ENCODE measurements at places on chromosomes 13 and 19.
A peak's percentile ranks its signal among the peaks of the same experiment; 100 is the strongest.

DNA sequence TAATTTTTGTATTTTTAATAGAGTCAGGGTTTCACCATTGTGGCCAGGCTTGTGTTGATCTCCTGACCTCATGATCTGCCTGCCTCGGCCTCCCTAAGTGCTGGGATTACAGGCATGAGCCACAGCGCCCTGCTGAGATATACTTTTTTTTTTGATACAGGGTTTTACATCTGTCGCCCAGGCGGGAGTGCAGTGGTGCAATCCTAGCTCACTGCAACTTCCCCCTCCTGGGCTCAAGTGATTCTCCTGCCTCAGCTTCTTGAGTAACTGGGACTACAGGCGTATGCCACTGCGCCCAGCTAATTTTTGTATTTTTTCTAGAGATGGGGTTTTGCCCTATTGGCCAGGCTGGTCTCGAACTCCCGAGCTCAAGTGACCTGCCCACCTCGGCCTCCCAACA, 2.0 kb downstream of the COLGALT1 start:
- no peak for DNase-seq

DNA sequence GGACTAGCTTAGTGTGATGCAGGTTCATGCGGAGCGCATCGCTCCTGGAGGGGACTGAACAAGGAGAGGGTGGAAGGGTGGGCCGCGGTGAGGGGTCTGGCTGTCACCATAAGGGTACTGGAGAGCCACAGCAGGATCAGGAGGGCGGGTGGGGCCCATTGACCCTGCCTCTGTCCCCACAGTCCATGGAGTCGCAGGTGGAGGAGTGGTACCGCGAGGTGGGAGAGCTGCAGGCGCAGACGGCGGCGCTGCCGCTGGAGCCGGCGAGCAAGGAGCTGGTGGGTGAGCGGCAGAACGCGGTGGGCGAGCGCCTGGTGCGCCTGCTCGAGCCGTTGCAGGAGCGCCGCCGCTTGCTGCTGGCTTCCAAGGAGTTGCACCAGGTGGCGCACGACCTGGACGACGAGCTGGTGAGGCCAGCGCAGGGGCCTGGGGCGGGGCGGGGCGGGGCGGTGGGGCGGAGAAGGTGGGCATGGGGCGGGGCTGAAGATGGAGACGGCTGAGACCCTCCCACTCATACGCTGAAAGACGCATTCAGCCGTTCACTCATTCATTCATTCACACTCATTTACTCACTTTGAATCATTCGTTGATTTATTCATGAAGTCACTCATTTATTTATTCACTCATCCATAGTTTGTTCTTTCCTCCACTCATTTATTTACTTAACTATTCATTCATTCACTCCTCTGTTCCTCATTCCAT, 27.5 kb upstream of the SHKBP1 start:
- no peak for DNase-seq

- no peak for DNase-seq
Measured at GRCh38 chr13:95624020-95624419, 20.5 kb downstream of the DZIP1 start.

DNA sequence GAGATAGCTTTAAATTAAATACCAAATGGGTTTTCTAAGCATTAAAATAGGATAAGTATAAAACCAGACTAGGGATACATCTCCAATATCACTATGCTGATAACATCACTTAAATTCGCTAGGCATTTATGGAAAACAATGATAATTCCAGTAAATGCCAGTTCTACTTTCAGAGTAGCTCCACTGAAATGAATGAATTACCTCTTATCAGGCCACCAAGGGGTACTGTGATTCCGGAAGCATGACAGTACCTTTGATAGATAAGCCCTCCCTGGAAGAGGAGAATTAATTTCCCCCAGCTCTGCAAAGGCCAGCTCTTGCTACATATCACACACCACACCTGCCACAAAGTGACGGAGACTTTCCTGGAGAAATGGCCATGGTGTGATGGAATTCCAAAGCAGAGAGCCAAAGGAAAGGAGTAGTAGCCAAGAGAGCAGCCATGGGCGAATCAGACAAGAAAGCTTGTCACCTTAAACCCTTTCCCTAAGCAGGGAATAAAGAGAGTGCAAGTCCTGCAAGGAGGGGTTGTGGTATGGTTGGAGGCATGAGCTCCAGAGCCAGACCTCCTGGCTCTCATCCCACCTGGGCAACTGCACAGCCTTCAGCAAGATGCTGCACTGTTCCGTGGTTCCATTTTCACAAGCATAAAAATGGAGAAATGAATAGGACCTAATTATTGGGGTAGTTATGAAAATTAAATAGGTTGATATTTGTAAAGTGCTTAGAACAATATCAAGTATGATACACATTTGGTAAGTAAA, 423.1 kb downstream of the FGF14 start:
- DNase-seq: no peak

DNA sequence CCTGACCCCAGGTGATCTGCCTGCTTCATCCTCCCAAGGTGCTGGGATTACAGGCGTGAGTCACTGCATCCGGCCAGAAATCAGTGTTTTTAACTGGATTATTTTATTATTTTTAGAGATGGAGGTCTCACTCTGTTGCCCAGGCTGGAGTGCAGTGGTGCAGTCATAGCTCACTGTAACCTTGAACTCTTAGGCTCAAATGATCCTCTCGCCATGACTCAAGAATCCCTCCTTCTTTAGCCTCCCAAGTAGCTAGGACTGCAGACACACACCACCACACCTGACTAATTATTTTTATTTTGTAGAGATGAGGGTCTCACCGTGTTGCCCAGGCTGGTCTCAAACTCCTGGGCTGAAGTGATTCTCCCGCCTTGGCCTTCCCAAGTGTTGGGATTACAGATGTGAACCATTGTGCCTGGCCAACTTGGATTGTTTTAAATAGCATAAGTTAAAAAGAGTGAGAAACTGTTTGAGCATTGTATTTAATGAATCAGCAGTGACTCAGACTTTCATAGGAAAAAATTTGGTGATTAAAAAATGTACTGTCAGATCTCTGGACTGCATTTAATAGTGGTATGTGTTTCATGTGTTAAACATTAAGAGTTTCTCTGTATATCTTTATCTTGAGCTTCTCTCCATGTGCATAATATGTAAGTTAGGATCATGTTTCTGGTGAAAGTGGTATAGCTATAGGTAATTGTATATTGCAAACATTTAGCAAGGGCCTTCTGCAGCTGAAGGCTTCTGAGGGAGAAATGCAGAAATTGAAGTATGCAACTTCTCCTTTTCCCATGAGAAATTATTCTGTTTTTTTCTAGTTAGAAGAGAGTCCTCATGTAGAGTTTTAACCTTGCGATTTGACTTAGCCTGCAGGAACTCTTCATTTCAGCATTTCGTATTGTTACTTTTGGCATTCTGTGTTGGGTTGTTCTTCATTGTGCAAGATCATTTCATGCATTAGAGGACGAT, 121.2 kb downstream of the PCCA start:
- DNase-seq: no peak

DNA sequence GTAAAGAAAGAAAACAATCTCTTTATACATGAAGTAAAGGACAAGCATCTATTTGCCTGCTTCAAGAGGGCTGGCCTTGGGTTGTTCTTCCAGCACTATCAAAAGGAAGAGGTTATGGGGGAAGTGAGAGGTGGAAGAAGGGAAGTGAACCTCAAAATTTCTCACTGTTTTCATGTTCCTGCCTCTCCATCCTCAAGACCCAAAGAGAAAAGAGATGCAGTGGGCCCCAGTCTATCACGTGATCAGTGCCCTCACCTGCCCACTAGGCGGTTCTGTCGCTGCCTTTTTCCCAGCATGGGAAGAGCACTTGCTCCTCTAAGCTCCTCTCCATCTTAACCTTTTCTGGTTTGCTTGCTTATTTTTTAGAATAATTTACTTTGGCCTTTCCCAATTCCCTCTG, 6.2 kb upstream of the USP12 start:
- DNase-seq: no peak

GRCh38 chr13:34250151-34250670, 432.3 kb downstream of the RFC3 start:
- no peak for DNase-seq

GRCh38 chr19:926323-926588, 421 bp downstream of the ARID3A start:
- no peak for DNase-seq

- DNase-seq: no peak
Measured at GRCh38 chr13:73171271-73171682, 112.5 kb downstream of the KLF5 start.

DNA sequence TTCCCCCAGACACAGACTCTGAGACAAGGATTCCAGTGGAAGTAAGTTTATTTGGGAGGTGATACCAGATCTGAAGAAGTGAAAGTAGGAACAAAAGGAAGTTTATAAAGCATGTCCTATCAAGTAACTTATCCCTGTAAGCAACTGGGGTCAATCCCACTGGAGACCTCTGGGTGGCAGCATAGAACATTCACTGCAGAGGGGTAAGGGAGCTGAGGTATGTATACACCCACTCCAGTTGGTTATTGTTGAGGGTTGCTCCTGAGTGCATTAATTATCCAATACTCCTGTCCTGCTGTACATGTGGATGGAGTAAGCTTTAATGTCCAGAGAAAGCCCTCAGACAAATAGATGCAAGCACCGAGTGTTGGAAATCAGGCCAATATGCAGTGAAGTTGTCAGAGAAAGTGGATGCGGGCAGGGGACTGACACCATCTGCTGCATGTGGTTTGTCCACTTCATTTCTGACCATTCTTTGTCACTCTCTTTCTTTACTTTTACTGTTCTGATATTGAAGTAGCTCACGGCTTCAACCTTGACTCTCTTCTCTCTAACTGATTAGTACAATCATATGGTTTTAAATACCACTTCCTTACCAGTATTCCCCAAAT, 46.7 kb downstream of the NOTCH3 start:
- DNase-seq: no peak

- peak; percentile 0 for DNase-seq
Measured at GRCh38 chr19:50921426-50922316, 10.5 kb upstream of the KLK4 start.

GRCh38 chr13:74464670-74465069, 330.5 kb upstream of the KLF12 start:
- DNase-seq: no peak

- DNase-seq: no peak
Measured at GRCh38 chr19:55116859-55117662, at the start of gene PPP1R12C. Gene PPP1R12C, minus strand, starts transcription at chr19:55117637. Its CDS starts 94 bp downstream, at chr19:55117543.

- no peak for DNase-seq
Measured at GRCh38 chr19:23822735-23823134, 64.0 kb upstream of the ZNF681 start.

DNA sequence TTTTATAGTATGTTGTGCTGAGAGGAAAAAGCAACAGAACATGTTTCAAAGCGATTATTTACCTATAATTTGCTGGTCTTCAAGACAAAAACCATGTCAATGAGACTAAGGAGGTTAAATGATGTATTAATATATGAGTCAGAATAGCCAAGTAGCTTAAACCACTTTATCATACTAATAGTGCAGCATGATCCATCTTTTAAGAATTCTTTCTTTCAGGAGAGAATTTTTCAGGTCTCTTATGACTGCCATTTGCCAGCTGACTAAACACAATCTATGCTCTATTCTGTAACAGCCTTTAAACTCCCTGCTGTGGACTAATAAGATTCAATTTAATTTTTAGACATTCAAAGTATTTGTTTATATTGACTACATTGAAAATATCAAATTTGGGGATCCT, 93.7 kb downstream of the TRPC4 start:
- no peak for DNase-seq

- DNase-seq: no peak
Measured at GRCh38 chr13:92514420-92515125, 712.0 kb upstream of the GPC6 start.

DNA sequence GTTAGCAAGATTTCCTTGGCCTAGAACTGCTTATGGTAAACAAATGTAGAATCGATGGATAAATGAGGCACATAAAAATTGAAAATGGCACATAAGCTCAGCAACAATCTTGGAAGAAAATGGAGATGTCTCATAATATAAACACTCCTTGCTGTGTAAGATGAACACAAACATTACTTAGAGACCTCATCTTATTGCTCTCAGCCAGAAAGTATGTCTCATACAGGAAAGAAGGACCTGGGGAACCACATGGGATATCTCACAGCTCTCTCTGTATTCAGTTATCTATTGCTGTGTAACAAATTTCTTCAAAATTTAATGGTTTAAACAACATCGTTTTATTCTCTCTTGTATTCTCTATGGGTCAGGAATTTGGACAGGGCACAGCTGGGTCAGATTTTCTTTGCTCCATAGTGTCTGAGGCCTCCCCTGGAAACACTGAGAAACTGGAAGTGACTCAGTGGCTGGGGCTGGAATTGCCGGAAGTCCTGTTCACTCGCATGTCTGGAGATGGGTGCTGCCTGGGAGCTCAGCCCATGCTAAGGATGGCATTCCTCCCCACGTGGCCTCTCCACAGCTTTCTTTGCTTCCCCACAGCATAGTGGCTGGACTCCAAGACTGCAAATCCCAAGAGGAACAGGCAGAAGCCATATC, 105.1 kb downstream of the NUFIP1 start:
- DNase-seq: no peak

- DNase-seq: no peak
Measured at GRCh38 chr19:39327363-39328045, 6.8 kb upstream of the LRFN1 start.

DNA sequence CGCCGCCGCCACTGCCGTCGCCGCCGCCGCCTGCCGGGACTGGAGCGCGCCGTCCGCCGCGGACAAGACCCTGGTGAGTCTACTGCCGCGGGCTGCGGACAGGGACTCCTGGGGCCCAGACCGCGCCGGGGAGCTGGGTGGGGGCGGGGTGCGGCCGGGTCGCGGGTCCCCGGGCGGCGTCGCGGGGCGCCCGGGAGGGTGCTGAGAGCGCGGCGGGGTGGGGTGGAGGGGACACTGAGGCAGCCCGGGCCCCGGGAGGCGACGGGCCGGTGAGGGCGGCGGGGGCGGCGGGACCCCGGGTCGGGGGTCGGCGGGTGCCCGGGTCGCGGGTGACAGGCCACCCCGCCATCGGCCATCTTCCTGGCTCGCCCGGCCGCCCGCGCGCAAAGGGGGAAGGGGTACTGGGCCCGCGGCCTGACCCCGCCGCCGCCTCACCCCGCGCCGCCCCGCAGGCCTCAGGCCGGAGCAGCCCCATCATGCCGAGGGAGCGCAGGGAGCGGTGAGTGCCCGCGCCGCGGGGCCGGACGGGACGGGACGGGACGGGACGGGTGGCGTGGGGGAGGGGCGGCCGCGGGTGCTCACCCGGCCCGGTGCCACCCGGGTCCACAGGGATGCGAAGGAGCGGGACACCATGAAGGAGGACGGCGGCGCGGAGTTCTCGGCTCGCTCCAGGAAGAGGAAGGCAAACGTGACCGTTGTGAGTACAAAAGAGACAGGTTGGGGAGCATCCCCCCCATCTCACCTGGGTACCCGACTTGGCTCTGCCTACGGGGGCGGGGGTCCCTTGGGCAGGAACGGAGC, 489 bp downstream of the CCNE1 start:
- peak; percentile 20 for DNase-seq

- DNase-seq: no peak
Measured at GRCh38 chr13:36354842-36355623, 8.8 kb upstream of the SPART start.

GRCh38 chr13:94674609-94675348, 37.6 kb downstream of the SOX21 start:
- DNase-seq: peak; percentile 18

DNA sequence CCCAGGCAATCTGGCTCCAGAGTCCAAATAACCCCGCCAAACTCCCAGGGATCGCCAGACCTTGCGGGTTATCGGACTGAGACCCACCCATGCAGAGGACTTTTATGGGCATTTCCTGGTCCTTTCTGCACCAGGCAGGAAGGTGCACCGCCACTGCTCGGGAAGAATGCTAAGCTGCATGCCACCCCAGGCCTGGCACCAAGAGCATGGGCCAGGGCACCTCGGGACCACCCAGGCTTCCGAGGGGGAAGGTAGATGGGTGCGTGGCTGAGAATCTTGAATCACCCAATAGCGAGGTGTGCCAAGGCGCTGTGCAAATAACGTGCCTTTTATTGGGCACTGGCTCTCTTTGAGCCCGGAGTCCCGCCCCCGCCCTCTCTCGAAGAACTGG, 422 bp upstream of the ZNF575 start:
- DNase-seq: peak; percentile 74

- no peak for DNase-seq
Measured at GRCh38 chr13:114022876-114023275, 49.0 kb upstream of the C13orf46 start.
